ENCODE measurements at places on chromosomes 13 and 19. TPM values are rescaled to one million over a fixed set of nuclear protein-coding genes. Genes with fewer than 3 reads are reported as not detected.

PTPRH gene
- 4.1 TPM for total RNA-seq

C19orf85 gene
- total RNA-seq: not detected

FUT2 gene
- total RNA-seq: not detected

FGF21 gene
- not detected for total RNA-seq

FCGBP gene
- 1.1 TPM for total RNA-seq

CYP2A7 gene
- total RNA-seq: not detected

ZNF709 gene
- 3.2 TPM for total RNA-seq

CEACAM6 gene
- total RNA-seq: not detected

ZNF8 gene
- total RNA-seq: 2.2 TPM

RGL3 gene
- 4.4 TPM for total RNA-seq

VAV1 gene
- not detected for total RNA-seq

SAMD4B gene
- 53.2 TPM for total RNA-seq

TTC9B gene
- total RNA-seq: not detected

ZNF737 gene
- total RNA-seq: 7.0 TPM

LCP1 gene
- total RNA-seq: 0.17 TPM

DDX49 gene
- total RNA-seq: 62.4 TPM

Measured in bronchial smooth muscle cell (primary cell).